Dermis microvascular lymphatic vessel endothelial cell (primary cell): ENCODE measurements at places on chromosomes 2 and 18. TPM values are rescaled to one million over a fixed set of nuclear protein-coding genes. Genes with fewer than 3 reads are reported as not detected.

Gene RIT2
- not detected in 2 replicates for total RNA-seq

Gene RSAD2
- total RNA-seq: 0.25 and 0.39 TPM in 2 replicates

Gene FBXO15
- total RNA-seq: 0.13 TPM in 2 replicates

Gene DQX1
- total RNA-seq: under 0.01 TPM in 1 of 2 replicates, not detected in the other

Gene CIB4
- total RNA-seq: not detected in 2 replicates

Gene CD8B2
- total RNA-seq: not detected in 2 replicates

Gene ATP6V1B1
- total RNA-seq: 0.25 TPM in 1 of 2 replicates, not detected in the other

Gene TRABD2A
- total RNA-seq: 0.25 and 0.51 TPM in 2 replicates

Gene APLF
- 4.0 and 6.4 TPM in 2 replicates for total RNA-seq
